CD4-positive, alpha-beta memory T cell (primary cell): ENCODE measurements at places on chromosomes 3 and 15. TPM values are rescaled to one million over a fixed set of nuclear protein-coding genes. Genes with fewer than 3 reads are reported as not detected.

FAM174B gene
- 6.6 TPM for total RNA-seq

LRRC31 gene
- not detected for total RNA-seq

TEX9 gene
- 2.3 TPM for total RNA-seq

- H3K27ac ChIP-seq: no peak overlapping the region
- H3K4me3 ChIP-seq: no peak overlapping the region
- H3K36me3 ChIP-seq: no peaks in the 10 kb centered on the region
- no peaks in the 10 kb centered on the region for H3K4me1 ChIP-seq
- H3K27me3 ChIP-seq: no peaks in the 10 kb centered on the region
Observed at GRCh38 chr3:99578339-99578970, 59.9 kb upstream of the COL8A1 start.

- H3K27ac ChIP-seq: no peak overlapping the region
- no peaks in the 10 kb centered on the region for H3K4me1 ChIP-seq
- peaks cover 89% of the 10 kb centered on the region for H3K36me3 ChIP-seq
- no peaks in the 10 kb centered on the region for H3K27me3 ChIP-seq
Observed at GRCh38 chr15:70068783-70069565, 28.7 kb downstream of the TLE3 start.

GRCh38 chr3:180478695-180479094, 123.3 kb upstream of the TTC14 start:
- no peak overlapping the region for H3K27ac ChIP-seq
- no peak overlapping the region for H3K4me3 ChIP-seq
- DNase-seq: no peak
- no peaks in the 10 kb centered on the region for H3K27me3 ChIP-seq
- no peaks in the 10 kb centered on the region for H3K4me1 ChIP-seq
- H3K36me3 ChIP-seq: no peaks in the 10 kb centered on the region

- no peaks in the 10 kb centered on the region for H3K4me1 ChIP-seq
- H3K27ac ChIP-seq: no peak overlapping the region
- no peaks in the 10 kb centered on the region for H3K27me3 ChIP-seq
Observed at GRCh38 chr3:140403079-140403478, 274.8 kb upstream of the TRIM42 start.

DNA sequence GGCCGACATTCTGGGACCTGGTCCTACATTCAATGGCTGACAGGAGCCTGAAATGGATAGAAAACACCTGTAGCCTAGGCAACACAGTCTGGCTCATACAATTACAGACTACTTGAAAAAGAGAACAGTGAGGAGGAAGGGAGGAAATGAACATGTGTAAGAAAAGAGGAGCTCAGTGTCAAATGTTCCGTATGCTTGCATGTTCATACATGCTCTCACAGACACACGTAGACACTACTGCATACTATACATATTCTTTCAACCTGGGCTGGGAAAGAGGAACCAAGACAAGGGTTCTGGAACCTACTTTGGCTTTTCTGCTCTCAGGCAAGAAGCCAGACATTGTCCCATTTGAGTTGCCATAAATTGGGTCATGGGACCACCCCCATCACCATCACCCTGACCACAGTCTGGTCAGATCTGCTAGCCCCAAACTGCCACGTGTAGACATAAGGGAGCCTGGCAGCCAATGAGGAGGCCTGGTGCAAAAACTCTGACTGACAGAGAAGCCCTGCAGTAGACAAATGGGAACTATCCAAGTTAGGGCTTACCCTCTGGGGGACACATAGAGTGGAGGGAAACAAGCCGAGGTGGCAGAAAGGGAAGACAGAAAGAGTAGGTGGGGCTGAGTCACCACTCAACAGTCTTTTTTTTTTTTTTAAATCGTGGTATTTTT, 310.0 kb downstream of the SHQ1 start:
- DNase-seq: no peak
- H3K4me1 ChIP-seq: no peaks in the 10 kb centered on the region
- H3K4me3 ChIP-seq: no peak overlapping the region
- no peak overlapping the region for H3K27ac ChIP-seq
- no peaks in the 10 kb centered on the region for H3K36me3 ChIP-seq

- H3K27me3 ChIP-seq: no peaks in the 10 kb centered on the region
- peak overlapping the region; percentile 95 for H3K27ac ChIP-seq
- DNase-seq: no peak
Observed at GRCh38 chr15:92899601-92899947, 550 bp upstream of the CHD2 start.
